ENCODE measurements at places on chromosomes 3 and 15. TPM values are rescaled to one million over a fixed set of nuclear protein-coding genes. Genes with fewer than 3 reads are reported as not detected.

The STRIT1 gene
- not detected for total RNA-seq

The A4GNT gene
- total RNA-seq, result not detected

The VILL gene
- 8.1 TPM for total RNA-seq

The PLA2G4D gene
- total RNA-seq, result not detected

The CD200R1L gene
- total RNA-seq, result not detected

DNA sequence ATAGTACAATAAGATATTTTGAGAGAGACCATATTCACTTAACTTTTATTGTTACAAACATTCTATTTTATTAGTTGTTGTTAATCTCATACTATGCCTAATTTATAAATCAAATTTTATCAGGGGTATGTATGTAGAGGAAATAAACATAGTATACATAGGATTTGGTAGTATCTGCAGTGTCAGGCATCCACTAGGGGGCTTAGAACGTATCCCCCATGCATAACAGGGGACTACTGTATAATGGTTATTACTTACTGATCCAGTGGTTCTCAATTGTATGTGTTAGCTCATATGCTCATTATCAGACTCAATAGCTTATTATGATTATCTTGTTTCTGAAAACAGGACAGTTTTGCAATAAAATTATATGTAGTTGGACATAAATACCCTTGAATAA lies 27.6 kb downstream of the CMC1 start:
- no peak for DNase-seq

DNA sequence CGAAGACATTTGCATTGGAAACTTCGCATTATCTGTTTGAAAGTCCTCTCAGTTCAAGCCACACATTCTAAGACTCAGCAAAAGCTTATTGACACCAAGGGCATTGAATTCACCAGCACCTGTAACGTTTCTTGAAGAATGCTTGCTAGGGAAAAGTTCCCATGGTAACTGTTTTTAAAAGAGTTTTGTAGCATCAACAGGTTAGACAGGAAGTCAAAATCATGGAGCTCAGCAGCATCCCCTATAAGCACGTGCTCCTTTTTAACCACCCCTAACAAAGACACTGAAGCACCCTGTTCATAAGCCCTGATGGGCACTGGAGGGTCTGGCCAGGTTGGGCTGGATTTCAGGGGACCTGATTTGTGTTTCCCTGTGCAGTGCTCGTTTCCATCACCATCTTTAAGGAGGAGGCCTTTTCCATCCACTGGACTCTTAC lies 229.7 kb upstream of the BHLHE40 start:
- DNase-seq, result no peak

DNA sequence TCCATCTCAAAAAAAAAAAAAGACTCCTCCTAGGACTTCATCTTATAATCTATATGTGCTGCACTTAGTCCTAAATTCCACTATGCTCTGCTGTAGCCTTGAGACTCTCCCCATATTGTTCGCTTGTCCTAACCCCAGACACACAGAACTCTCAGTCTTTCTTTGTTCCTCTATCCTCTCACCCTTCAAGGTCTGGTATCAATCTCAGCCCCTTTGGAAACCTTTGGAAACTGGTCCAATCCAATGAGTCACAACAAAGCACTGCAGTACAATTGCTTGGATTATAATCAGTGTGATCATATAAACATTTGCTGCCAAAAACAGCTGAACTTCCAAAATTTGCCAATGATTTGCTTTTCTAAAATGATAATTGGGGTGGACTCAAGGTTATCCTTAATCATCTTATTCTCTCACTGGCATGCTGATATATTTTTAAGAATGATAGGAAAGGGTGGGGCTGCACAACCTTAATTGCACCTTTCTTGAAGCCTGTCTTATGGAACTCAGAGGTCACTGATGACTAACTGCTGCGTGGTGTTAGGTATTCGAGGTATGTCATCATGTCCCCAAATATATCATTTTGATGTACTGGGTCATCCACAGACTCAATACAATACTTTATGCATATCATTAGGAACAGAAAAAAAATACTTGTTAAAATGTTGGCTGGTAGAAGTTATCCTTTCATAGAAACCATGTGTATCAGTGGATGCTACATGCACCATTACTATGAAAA lies 756.7 kb downstream of the NR2F2 start:
- DNase-seq, result no peak

- no peak for DNase-seq
Measured at GRCh38 chr3:42891042-42891441, 14.9 kb upstream of the ZNF662 start.

DNA sequence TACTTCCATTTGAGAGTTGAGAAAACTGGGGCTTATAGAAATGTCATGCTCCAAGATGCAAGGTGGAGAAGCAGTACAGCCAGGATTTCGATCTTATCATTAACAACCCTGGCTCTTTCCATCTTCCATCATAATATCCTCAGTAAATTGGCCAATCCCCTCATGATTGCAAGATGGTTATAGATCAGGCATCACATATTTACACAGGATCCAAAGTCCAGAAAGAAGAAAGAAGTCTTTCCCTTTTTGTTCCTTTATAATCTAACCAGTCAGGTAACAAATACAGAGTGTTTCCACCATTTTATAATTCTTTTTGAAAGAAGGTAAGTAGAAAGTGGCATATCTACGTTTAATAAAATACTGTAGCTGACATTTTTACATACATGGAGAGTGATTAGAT lies 29.7 kb downstream of the CNTN3 start:
- no peak for DNase-seq

DNA sequence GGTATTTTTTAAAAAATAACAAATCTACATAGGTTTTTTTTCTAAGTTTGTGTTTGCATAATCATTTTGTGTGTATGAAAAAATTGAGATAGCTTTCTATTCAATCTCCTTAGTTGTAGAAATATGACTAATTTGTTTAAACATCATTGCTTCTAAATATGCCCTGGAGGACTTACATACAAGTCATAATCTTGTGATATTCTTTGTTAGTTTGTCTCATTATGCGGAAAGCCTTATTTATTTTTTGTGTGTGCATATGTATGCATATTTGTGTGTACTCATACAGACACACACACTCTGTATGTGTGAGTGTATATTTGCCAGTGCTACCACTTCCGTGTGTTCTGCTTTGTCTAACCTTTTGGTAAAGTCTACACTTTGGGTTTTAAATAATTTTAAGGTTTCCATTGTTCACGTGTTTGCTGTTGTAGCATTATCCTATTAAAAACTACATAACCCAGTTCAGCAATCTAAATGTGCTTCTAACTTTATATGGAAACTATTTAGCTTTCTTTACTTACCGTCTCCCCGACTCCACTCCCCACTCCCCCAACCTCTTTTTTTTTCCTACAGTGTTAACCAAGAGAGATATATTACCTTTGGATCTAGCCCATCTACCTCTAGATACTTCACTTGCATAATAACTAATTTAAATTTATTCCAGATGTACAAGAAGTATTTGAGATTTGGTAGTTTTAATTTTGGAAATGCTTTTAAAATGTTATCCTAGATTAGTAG lies 111.7 kb downstream of the FNDC3B start:
- no peak for DNase-seq

DNA sequence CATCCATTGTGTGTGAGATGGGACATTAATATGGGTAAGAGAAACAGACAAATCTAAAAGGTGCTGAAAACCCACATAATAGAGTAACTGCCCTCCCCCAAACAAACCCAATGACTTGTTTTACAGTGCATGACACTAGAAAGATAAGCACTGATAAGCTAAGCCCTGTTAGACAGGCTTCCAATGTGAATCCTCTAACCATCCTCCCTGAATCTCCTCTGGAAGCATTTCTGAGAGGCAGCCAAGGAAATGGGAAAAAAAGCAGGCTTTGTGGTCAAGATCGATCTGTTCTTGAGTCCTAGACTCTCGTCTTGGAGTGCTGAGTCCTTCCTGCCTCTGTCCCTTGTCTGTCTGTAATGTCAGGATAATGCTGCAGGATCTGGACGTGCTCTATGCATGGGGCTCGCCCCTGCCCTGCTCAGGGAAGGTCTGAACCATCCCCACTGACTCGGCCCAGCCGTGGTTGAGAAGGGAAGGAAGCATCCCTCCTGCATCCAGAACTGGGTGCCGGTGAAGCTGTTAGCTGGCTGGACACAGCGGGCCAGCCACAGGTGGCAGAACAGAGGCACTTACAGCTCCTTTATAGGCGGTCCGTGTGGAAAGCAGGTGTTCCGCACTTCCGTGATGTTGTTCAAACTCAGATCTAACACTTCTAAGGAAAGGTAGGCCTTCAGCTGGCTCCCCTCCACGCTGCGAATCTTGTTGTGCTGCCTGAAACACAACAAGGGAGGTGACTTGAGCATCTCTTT lies 84.1 kb downstream of the LRIG1 start:
- DNase-seq, result no peak

- DNase-seq, result no peak
Measured at GRCh38 chr15:65917407-65917756, 48.1 kb downstream of the RAB11A start.

DNA sequence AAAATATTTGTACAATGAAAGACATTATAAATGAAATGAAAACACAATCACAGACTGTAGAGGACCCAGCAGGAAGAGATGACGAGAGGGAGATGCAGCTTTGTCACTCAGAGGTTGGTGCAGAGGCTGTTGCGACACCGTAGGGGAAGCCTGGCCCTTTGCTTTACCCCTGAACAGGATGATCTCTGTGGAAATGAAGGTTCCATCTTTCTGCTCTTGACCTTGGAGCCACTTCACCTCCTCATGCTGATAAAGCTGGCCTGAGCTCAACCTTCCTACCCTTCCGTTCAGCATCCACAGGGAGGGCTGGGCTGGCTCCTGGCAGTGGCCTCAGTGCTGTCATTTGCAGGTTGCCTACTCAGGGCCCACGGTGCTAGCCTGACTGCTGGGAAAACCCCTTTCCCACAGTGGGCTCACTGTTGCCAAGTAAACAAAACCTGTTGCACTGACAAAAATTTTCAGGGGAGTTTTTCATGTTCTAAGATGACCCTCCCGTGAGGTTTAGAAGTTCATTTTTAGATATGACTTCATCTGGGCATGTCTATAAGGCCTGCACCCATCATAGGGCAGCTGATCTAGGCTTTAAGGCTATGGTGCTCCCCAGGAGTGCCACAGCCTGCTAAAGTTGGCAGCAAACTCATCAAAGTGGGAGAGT lies 3.0 kb upstream of the CD80 start:
- DNase-seq, result no peak

GRCh38 chr3:113261626-113262303 lies 50.4 kb downstream of the BOC start:
- DNase-seq, result no peak

DNA sequence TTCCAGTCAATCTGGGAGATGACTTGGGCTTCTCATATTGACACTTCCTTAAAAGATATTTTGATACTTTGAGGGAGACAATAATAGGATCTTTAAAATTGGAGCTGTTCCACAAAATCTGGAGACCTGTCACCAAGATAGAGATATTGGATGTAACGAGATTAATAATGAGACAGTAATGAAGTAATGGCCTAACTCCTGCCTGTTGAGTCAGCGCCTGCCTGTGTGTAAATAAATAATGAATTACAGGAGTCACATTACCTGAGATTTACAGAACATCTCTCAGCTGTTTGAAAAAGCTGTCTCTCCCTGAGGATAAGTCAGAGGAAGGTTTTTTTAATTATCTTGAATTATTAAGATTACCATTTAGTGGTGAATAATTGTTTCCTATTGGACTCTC lies 43.8 kb upstream of the MITF start:
- DNase-seq, result no peak

DNA sequence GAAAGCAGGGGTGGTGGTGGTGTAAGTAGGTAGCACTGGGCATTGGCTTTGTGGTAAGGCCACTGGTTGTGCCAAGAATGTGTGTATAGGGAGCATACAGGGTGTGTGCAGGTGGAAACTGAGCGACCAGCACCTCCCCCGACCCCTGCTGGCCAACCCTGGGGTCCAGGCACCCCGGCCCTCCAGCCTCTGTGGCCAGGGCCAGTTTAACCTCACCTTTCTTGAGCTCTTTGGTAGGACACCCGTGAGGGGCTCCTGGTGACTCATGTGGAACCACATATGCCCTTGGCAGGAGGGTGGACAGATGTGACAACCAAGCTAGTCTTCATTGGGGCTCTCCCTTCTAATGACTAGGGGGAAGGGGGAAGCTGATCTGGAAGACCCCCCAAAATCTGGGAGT lies 19.5 kb downstream of the SHF start:
- DNase-seq, result no peak

DNA sequence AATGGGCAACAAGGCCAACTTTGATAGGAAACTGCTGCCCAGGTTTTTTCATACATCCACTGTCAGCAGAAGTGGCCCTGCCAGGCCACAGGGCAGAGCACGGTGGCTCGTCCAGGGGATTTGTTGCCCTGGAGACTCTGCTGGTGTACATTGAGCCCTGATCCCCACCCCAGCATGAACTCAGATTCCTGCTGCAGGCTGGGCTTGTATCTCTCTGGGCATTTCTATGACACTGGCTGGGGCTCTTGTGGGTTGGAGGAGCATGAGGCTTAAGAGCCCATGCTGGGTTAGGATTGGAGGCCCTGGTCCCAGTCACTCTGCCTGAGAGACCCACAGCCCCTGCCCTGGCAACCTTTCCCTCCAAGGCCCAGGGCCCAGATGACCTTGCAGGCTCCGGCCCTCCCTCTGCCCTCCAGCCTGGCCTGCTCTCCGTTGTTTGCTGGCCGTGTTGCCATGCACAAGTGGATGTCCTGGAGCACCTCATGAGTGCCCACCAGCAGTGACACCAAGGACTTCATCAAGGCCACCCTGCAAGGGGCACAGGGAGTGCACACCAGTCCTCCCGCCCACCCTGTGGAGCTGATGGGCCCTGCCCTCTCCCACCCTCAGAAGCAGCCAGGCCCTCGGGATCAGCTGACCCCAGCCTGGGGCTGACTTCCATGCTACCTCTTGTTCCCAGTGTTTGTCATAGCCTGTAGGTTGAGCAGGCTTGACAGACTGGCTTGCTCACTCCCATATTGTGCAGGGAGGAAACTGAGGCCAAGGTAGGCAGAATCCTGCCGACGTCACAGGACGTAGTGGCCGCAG lies 58.2 kb downstream of the ZNF445 start:
- no peak for DNase-seq

GRCh38 chr3:38521391-38521987 lies 25.3 kb downstream of the EXOG start:
- DNase-seq, result peak; percentile 43

- no peak for DNase-seq
Measured at GRCh38 chr3:73729969-73730440, 105.3 kb upstream of the PDZRN3 start.

GRCh38 chr3:13015286-13016082 lies 57.7 kb downstream of the IQSEC1 start:
- DNase-seq, result no peak

DNA sequence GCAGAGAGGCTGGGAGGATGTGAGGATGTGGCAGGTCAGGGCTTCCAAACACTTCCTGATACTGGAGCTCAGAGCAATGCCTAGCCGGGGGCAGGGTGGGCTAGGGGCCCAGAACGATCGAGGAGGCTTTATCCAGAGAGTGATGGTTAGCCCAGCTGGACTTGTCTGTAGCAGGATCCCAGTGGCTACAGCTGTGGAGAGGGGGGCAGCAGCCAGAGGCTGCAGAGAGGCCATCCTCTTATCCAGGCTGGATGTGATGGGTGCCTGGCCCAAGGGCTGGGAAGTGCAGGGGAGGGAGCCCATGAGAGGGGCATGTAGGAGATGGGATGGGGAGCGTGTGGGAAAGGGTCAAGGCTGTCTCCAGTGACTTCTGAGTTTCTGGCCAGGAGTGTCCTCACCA lies 4.6 kb downstream of the PARP3 start:
- DNase-seq, result no peak
